Erythroblast (primary cell): ENCODE measurements at places on chromosomes 5 and 9.

DNA sequence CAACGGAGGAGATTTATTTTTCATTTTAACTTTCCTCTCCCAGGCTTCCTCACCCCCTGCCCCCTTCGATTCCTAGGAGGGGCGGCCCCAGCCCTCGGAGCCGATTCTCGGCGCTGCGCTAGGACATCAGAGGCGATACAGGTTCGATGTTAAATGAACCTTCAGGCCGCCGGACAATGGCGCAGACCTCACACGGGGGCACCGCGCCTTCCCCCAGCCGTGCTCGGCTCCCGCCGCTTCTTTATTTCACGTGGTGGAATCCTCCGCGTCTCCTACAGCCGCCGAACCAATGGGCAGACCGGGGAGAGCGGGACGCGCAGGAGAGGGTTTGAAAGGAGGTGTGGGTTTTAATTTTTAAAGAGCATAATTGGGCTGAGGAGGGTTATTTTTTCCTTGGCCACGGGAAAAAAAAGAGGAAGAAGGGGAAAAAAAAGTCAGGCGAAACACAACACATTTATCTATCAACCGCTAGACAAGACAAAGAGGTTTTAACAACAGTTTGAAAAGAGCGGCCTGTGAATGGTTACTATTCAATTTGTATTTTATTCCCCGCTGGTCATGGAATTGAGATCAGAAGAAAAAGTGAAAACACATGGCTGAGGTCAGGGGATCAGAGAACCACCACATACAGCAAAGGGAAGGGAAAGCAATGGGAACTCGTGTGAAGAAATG, 126.8 kb downstream of the TMEM174 start:
- no peak for DNase-seq

- DNase-seq = no peak
Observed at GRCh38 chr5:56148453-56148971, 84.6 kb downstream of the ANKRD55 start.

DNA sequence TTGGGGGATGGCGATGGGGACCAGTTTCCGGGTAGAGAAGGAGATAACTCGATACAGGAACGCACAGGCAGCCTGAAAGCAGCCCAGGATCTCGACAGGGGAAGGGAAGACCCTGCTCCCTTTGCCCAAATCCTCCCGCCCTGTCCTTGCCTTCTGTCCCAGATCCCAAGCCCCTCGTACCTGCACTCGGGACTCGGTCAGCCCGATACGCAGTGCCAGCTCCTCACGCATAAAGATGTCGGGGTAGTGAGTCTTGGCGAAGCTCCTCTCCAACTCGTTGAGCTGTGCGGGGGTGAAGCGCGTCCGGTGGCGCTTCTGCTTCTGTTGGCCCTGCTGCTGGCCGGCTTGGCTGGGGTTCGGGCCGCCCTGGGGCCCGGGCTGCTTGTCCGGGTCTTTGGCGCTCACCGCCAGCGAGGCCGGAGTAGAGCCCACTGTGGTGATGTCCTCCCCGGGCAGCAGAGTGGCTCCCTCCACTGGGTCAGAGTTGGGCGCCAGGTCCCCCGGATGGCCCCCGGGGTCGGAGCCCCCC, 1.8 kb downstream of the OTP start:
- DNase-seq = no peak

DNA sequence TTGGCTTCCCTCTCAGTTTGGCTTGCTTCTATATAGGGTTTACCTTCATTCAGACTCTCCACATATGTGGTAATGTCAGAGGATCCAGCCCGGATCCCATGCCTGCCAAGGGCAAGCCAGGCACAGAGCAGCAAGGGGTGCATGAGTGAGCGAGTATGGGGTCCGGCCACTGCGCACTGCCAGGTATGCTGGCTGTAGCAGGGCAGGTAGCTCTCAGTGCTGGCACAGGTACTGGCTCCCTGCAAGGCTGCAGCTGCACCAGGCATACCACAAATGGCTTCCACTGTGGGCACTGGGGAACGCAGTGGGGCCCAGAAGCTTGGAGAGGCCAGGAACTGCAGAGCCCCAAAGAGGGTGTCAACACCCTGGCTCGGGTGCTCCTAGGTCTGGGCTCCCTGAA, 86.2 kb downstream of the GIN1 start:
- no peak for DNase-seq

DNA sequence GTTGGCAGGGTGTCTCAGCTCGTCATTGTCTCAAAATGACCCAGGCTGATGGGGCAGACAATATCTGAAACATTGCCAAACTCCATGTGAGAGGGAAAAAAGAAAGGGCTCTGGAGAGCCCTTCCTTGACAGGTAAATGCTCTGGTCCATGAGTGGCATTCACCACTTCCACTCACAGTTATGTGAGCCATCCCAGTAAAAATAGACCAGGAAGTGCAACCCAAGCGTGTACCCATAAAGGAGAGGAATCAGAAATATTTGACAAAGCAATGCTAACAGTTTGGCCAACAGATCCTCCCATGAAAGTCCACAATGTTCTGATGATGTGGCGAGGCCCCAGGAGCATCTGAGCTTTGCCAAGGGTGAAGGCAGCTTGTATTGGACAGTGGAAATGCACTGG, 49.4 kb downstream of the ASTN2 start:
- no peak for DNase-seq

GRCh38 chr5:111779260-111779921, 22.4 kb upstream of the NREP start:
- no peak for DNase-seq

- no peak for DNase-seq
Observed at GRCh38 chr5:132017316-132017715, 5.9 kb upstream of the ACSL6 start.

- DNase-seq = no peak
Observed at GRCh38 chr5:117255211-117256027, 680.8 kb upstream of the SEMA6A start.

DNA sequence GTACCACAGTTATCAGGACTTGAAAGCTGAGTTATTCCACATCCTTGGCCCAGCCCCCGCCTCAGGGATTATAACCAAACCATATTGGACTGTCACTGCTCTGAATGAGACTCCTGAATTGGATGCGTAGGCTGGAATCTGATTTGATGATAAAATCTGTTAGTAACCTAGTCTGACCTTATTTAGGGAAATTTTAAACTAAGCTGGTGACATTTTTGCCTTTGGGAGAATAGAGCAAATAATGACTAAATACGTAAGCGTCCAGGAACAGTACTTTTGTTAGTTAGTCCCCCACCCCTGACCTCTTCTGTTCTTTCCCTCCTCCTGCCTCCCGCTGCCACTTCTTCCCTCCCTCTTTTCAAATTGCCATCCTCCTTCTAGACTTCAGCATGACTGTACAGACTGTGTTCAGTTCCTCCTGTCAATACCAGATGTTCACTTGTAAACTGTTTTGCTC, 92.6 kb downstream of the TLE4 start:
- no peak for DNase-seq

- no peak for DNase-seq
Observed at GRCh38 chr5:8291641-8292040, 422.7 kb downstream of the MTRR start.

DNA sequence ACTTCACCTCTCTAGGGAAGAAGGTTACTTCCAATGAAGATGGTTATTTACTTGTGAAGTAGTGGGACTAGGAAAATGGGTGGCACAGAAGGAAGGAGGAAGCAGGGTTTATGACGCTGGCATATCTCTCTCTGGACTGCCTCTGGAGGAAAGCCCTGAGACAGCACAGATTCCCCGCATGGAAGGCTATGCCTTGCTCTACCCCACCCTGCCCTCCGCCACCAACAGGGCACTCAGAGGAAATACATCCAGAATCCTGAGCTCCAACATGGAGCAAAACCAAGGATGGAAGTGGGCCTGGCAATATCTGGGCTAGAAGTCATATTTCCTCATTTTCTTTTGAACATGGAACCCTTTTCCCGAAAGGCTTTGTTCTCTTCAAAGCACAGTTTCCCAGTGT, 346.9 kb downstream of the ZSWIM6 start:
- no peak for DNase-seq

GRCh38 chr9:100587375-100587774, 9.5 kb downstream of the CAVIN4 start:
- no peak for DNase-seq
